ENCODE measurements at places on chromosomes 1 and 21. TPM values are rescaled to one million over a fixed set of nuclear protein-coding genes. Genes with fewer than 3 reads are reported as not detected.
A peak's percentile ranks its signal among the peaks of the same experiment; 100 is the strongest.

Gene GNG4
- 0.18 TPM for total RNA-seq

Gene HSD3B2
- total RNA-seq: not detected

- DNase-seq: peak; percentile 81
These were observed 130.3 kb upstream of the DPYD start for GRCh38 chr1:98051065-98051675.

Gene SPATC1L
- 4.2 TPM for total RNA-seq

- DNase-seq: peak; percentile 29
These were observed 524 bp downstream of the COPA start for GRCh38 chr1:160342526-160342925.

DNA sequence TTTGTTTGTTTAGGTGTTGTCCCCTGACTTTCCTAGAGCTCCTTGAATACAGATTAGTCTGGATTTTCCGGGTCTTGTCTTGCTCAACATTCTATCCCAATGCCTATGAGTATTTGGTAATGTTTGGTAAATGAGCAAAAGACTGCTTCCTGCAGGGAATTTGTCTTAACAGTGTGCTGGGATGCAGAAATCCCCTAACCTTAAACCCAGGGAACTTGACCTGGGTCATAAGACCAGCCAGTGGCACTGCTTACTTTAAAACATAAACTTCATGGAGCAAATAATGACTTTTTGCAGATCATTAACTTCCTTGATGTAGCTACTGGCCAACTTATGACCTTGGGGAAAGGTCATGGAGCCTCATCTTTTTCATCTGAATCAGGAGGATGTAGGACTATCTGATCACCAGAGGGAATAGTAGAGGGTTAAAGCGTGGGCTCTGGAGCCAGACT is 27.2 kb downstream of the TCEANC2 start:
- no peak for DNase-seq

- no peak for DNase-seq
These were observed 58.7 kb downstream of the LGR6 start for GRCh38 chr1:202252271-202252670.

- DNase-seq: no peak
These were observed 88.8 kb downstream of the MAST2 start for GRCh38 chr1:45892068-45892785.

- DNase-seq: no peak
These were observed 14.0 kb downstream of the GPA33 start for GRCh38 chr1:167076136-167076710.

GRCh38 chr1:18999359-18999758 is 42.9 kb upstream of the IFFO2 start:
- no peak for DNase-seq

DNA sequence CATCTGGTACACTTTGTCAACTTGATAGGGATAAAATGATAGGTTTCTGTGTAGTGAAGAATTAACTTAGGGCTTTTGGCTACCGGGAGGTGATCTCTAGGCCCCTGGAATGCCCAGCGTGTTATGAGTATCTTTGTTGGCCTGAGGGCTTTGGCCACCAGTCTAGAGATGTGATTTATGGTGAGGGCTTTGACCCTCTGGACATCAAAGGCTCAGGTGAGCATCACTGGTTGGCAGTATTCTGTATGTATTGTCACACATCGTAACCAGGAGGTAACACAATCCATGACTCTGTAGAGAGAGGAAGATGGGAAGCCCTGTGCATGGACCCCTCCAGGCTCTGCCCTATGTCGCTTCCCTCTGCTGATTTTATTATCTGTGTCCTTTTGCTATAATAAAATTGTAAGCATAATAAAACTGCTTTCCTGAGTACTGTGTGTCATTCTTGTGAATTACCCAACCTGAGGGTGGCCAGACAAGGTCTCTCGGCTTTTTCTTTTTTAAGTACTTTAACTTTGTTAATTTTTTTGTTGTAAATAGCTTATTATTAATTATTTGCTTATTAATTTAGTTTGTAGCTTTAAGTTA is 40.2 kb upstream of the PRDX6 start:
- no peak for DNase-seq

- no peak for DNase-seq
These were observed 342.8 kb upstream of the KAZN start for GRCh38 chr1:14255711-14256110.

GRCh38 chr1:194227161-194227560 is 1040.7 kb upstream of the B3GALT2 start:
- no peak for DNase-seq

Gene NFASC
- total RNA-seq: 0.40 TPM

DNA sequence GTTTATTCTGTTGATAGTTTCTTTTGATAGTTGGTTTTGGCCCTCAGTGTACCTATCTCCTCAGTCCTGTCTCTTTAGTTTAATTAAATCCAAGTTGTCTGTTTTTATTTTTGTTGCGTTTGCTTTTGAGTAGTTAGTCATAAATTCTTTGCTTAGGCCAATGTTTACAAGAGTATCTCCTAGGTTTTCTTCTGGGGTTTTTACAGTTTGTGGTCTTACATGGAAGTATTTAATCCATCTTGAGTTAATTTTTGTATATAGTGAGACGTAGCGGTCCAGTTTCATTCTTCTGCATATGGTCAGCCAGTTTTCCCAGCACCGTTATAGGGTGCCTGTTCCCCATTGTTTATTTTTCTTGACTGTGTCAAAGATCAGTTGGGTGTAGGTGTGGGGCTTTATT is 139.4 kb downstream of the POU2F1 start:
- no peak for DNase-seq

Gene DIRAS3
- not detected for total RNA-seq

Gene CD34
- 0.03 TPM for total RNA-seq

GRCh38 chr1:117753232-117753631 is 147.4 kb downstream of the TENT5C start:
- DNase-seq: no peak

DNA sequence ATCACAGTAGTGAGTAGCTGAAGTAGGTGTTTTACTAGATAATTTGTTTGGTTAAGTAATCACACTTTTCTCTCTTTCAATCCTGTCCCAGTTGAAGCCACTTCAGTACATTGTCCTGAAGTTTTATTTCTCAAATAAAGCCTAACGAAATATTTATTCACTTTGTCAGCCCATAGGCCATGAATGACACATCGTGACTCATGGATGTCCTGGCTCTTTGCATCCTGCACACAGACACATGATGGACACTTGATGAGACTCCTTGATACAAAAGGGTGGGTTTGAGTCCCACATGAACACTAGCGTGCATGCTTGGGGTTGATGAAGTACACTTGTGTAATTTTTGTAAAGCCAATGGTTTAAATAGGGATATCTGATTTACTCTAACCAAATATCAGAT is 22.7 kb upstream of the LAMC2 start:
- no peak for DNase-seq

- DNase-seq: no peak
These were observed 19.0 kb downstream of the MYOM3 start for GRCh38 chr1:24092979-24093378.

DNA sequence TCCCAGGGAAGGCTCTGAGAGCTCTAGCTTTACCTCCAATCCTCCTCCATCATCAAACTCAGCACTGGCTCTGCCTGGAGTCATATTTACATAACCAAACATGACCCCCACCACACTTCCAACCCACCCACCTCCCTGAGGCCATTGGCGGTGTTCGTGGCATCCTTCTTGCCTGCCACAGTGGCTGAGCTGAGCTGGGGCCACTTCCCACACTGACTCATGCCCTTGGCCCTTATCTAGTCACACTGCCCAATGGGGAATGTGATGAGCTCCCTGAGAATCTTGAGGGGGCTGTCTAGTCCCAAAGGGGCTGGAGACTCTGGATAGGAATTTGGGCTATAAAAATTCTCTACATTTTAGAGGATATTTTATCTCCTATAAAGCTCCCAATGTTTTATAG is 230.9 kb upstream of the IRF2BP2 start:
- peak; percentile 26 for DNase-seq

Gene ELF3
- total RNA-seq: 0.30 TPM

DNA sequence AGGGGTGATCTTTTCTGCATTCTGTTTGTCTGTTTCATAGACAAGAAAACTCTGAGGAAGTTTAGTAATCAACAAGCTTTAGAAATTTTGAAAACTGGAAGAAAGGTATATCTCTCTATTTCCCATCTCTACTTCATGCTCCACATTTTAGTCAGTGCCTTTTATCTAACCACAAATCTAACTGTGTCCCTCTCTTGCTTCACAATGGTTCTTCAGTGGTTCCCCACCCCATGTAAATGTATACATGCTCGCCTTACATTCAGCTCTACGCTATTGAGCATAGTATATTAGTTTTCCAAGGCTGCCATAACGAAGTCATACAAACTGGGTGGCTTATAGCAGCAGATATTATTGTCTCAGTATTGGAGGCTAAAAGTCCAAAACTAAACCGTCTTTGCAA is 14.4 kb upstream of the SAMSN1 start:
- DNase-seq: no peak

GRCh38 chr1:43206600-43207228 is 34.6 kb downstream of the CFAP57 start:
- no peak for DNase-seq

GRCh38 chr1:101980974-101981373 is 15.8 kb downstream of the OLFM3 start:
- DNase-seq: no peak

- DNase-seq: no peak
These were observed 114.7 kb upstream of the WNT4 start for GRCh38 chr1:22257290-22258275.

DNA sequence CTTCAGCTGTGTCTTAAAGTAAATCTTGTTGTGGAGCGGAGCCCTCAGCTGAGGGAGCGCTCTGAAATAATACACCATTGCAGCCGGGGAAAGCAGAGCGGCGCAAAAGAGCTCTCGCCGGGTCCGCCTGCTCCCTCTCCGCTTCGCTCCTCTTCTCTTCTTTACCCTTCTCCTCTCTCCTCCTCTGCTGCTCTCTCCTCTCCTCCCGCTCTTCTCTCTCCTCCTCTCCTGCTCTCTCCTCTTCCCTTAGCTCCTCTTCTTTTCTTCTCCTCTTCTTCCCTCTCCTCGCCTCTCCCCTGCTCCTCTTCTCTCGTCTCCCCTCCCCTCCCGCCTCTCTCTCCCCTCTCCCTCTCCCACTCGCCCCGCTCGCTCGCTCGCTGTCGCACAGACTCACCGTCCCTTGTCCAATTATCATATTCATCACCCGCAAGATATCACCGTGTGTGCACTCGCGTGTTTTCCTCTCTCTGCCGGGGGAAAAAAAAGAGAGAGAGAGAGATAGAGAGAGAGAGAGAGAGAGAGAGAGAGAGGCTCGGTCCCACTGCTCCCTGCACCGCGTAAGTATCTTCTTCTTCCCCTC is at the start of gene PROX1:
PROX1 (plus strand) TSS at position 47 of the 580 bp plus-strand sequence. CDS start 8,563 bp downstream, outside the sequence.
- DNase-seq: peak; percentile 49

Gene ETS2
- 11.5 TPM for total RNA-seq

Gene ANKRD13C
- 24.1 TPM for total RNA-seq

Gene CSDE1
- 411 TPM for total RNA-seq

DNA sequence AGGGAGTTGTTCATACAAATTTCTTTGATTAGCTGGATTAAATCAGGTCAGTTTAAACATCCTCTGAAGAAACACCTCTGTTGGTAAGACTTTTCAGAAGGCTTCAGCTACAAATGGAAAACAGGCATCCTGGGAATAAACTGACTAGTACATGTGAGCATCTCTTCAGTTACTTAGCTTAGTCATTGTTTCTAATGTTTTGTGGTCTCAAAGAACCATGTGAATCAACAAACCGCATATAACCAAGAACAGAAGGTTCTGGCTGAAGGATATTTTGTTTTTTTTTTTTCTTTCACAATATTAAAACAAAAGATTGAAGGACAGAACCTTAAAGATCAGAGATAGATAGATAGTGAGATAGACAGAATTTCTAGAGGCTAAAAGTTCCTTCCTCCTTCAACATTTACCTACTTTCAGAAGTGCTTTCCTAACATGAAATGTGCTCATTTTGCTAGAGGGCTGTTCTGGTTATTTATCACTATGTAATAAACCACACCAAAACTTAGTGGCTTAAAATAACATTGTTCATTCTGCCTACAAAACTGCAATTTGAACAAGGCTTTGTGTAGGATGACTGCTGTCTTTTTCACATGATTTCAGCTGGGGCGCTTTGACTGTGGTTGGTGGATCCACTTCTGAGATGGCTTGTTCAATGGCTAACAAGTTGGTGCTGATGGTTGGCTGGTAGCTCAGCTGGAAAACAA is 119.8 kb upstream of the PTGFR start:
- no peak for DNase-seq

- peak; percentile 85 for DNase-seq
These were observed at the start of gene ATP8B2 for GRCh38 chr1:154324669-154325582. TSS of gene ATP8B2 (plus strand) at chr1:154325525. CDS start at chr1:154328142, 2,617 bp downstream.

Measured in activated CD4-positive, alpha-beta memory T cell treated with anti-CD3 and anti-CD28 coated beads, Interleukin-2, amount 10 ng/mL, durations not matched to agents 7 days and 5 days (primary cell).